ENCODE measurements at places on chromosomes 12 and 14.

DNA sequence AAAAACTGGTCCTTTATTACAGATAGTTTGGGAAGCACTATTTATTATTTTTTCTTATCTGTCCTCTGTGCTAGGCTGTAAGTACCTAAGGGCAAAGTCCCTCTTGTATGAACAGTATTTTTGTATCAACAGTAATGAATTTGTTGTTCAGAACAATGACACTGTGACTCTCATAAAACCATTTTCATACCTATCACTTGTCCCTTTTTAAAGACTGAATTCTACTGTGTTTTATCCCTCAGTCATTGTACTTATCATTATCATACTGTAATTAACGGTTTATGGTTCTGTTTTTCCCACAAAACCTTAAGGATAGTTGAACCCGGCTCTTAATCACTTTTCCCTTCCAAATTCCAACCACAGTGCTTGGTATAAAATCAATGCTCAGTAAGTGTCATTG, 69.4 kb downstream of the SRGAP1 start:
- no peak for DNase-seq

- DNase-seq: no peak
Observed at GRCh38 chr12:44286336-44286735, 450.5 kb downstream of the TMEM117 start.

DNA sequence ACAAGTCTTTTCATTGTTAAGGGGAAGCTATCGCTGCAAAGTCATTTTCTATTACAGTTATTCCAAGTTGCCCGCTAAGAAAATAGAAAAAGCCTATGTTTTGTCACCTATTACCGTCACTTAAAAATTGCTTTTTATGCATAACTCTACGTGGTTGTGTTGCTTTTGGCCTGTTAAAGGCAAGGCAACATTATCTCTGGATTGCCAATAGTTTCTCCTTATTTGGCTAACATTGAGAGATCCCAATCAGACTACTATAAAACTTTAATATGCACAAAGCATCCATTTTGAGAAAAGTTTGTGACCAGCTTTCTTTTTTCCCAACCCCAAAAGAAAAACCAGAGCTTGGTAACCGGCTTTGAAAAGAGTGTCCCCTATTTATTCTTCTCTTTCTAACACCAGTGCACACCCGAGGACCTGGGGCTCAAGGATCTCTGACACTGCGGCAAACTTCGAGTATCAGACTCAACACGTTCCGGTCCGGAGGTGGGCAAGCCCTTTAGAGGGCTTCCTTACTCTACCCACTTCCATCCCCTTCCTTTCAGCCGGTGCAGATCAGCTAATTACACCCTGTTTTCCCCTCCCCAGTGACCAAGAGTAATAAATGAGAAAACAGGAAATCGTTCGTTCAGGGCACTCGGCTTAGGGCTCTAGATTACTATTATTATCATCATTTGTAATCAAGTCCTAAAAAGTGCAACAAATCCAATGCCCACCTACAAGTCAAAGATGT, 1.2 kb downstream of the PPP1R12A start:
- no peak for DNase-seq

- no peak for DNase-seq
Observed at GRCh38 chr12:26031827-26032226, 73.3 kb downstream of the RASSF8 start.

DNA sequence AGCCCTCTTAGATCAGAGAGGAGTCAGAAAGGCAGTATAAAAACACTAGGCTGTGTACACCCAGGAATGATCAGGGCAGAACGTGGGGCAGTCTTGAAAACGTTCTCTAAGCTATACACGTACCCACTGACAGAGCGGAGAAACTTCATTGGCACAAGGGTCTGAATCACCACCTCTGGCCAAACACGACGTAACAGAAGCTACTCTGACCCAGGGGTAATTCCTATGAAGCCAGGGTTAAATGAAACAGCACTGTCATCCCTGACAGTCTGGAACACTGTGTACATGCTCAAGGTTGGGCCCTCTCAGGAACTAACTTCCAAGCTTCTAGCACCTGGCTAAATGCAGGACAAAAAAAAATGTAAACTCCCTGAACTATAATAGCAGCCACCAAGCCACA, 38.4 kb downstream of the PARP11 start:
- no peak for DNase-seq

All from stimulated activated CD8-positive, alpha-beta memory T cell treated with anti-CD3 and anti-CD28 coated beads, Interleukin-2, amount 100 ng/mL, for 1 hour (primary cell).